Smooth muscle cell of the umbilical artery (primary cell): ENCODE measurements at places on chromosomes 16 and 17. TPM values are rescaled to one million over a fixed set of nuclear protein-coding genes. Genes with fewer than 3 reads are reported as not detected.

The LIMD2 gene
- total RNA-seq: 7.4 and 16.4 TPM in 2 replicates

The TRAPPC1 gene
- total RNA-seq: 44.2 and 70.9 TPM in 2 replicates

The OMG gene
- total RNA-seq: not detected in 2 replicates

The CACNA1H gene
- total RNA-seq: 1.2 and 3.0 TPM in 2 replicates

The ZSCAN10 gene
- not detected in 2 replicates for total RNA-seq

The KRT23 gene
- total RNA-seq: 0.28 TPM in 1 of 2 replicates, not detected in the other

The TOP2A gene
- total RNA-seq: 6.5 and 59.3 TPM in 2 replicates

The CSH1 gene
- total RNA-seq: not detected in 2 replicates

The PIGL gene
- 17.5 and 21.4 TPM in 2 replicates for total RNA-seq

The CD300A gene
- not detected in 2 replicates for total RNA-seq

The MGAT5B gene
- 0.89 and 1.4 TPM in 2 replicates for total RNA-seq

The PABPN1L gene
- not detected in 2 replicates for total RNA-seq

The TEKT1 gene
- total RNA-seq: not detected in 2 replicates

The SEPTIN1 gene
- 0.37 and 0.59 TPM in 2 replicates for total RNA-seq

The HS3ST3B1 gene
- total RNA-seq: 9.2 and 17.5 TPM in 2 replicates

The EPX gene
- total RNA-seq: not detected in 2 replicates

The CRYBA1 gene
- not detected in 2 replicates for total RNA-seq

The ST3GAL2 gene
- total RNA-seq: 30.0 and 49.2 TPM in 2 replicates

The KRTAP9-8 gene
- not detected in 2 replicates for total RNA-seq

The TNFRSF17 gene
- not detected in 2 replicates for total RNA-seq

The TAT gene
- not detected in 2 replicates for total RNA-seq

The TNFSF13 gene
- 0.83 TPM in 1 of 2 replicates, not detected in the other for total RNA-seq

The PERCC1 gene
- not detected in 2 replicates for total RNA-seq

The MYH11 gene
- total RNA-seq: under 0.01 TPM in 2 replicates

The CORO6 gene
- 3.3 and 5.0 TPM in 2 replicates for total RNA-seq

The ZNF624 gene
- 4.4 and 4.8 TPM in 2 replicates for total RNA-seq

The ADAD2 gene
- total RNA-seq: not detected in 2 replicates

The FBXO39 gene
- total RNA-seq: 0.14 TPM in 1 of 2 replicates, not detected in the other

The PDF gene
- 14.4 and 14.8 TPM in 2 replicates for total RNA-seq

The GAST gene
- total RNA-seq: not detected in 2 replicates

The TBC1D3C gene
- 0.59 TPM in 1 of 2 replicates, not detected in the other for total RNA-seq

The HGS gene
- 73.6 and 138 TPM in 2 replicates for total RNA-seq

The FOXO3B gene
- 3.6 and 5.5 TPM in 2 replicates for total RNA-seq

The MPV17L gene
- total RNA-seq: 0.23 and 0.89 TPM in 2 replicates

The EFTUD2 gene
- total RNA-seq: 92.1 and 207 TPM in 2 replicates
